ENCODE measurements at places on chromosomes 3 and 15.

DNA sequence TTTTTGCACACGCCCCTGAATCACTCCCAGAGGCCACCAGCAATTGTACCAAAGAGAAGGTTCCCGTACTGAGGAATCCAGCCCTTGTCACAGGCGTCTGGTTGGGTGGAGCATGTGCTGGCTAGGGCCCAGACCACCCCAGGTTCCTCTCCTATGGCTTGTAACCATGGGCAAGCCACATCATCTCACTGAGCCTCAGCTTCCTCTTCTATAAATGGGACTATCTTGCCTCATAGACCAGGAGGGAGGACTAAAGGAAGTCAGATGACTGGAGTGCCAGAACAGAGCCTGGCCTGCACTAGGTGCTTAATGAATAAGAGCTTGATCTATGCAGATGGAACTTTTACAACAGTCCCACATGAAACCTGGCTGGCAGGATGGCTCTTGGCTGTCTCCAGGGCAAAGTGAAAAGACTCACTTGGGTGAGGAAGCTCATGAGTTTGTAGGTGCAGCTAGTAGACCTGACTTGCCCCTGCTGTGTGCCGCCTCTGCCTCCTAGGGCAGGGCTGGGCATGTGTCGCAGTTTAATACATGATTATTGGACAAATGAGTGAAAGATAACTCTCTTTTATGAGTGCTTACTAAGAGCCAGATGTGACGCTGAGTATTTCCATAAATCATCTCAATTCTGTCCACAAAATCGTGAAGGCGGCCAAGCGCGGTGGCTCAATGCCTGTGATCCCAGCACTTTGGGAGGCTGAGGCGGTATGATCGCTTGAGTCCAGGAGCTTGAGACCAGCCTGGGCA, 29.3 kb downstream of the CTSH start:
- DNase-seq, result peak; percentile 62
- no peak overlapping the region for H3K4me3 ChIP-seq
- H3K4me1 ChIP-seq, result peaks cover 9% of the 10 kb centered on the region
- H3K27ac ChIP-seq, result peak overlapping the region; percentile 3

GRCh38 chr15:27573805-27574485, 525.2 kb downstream of the OCA2 start:
- H3K27me3 ChIP-seq, result no peaks in the 10 kb centered on the region
- no peaks in the 10 kb centered on the region for H3K4me1 ChIP-seq
- H3K4me3 ChIP-seq, result no peak overlapping the region
- H3K36me3 ChIP-seq, result no peaks in the 10 kb centered on the region
- no peak for DNase-seq

GRCh38 chr3:16467393-16467792, 46.1 kb downstream of the RFTN1 start:
- DNase-seq, result no peak
- no peaks in the 10 kb centered on the region for H3K4me1 ChIP-seq
- no peak overlapping the region for H3K4me3 ChIP-seq
- H3K36me3 ChIP-seq, result no peaks in the 10 kb centered on the region
- no peaks in the 10 kb centered on the region for H3K27me3 ChIP-seq

- H3K27me3 ChIP-seq, result no peaks in the 10 kb centered on the region
- no peak overlapping the region for H3K27ac ChIP-seq
These were observed 29.1 kb upstream of the LXN start for GRCh38 chr3:158701420-158702065.

- H3K4me3 ChIP-seq, result no peak overlapping the region
- peaks cover 9% of the 10 kb centered on the region for H3K4me1 ChIP-seq
These were observed 2.5 kb upstream of the C3orf38 start for GRCh38 chr3:88147261-88147660.

Data from muscle of leg (tissue), 16 donors.